Stimulated activated CD4-positive, alpha-beta T cell treated with anti-CD3 and anti-CD28 coated beads, Interleukin-12 subunit alpha, Interleukin-12 subunit beta, amount 100 ng/mL, for 24 hours (primary cell): ENCODE measurements at places on chromosomes 4 and X.

- no peak for DNase-seq
Observed at GRCh38 chr4:96839441-96839840, 999.5 kb downstream of the PDHA2 start.

GRCh38 chrX:16250296-16250695 is 83.0 kb downstream of the MAGEB17 start:
- no peak for DNase-seq

DNA sequence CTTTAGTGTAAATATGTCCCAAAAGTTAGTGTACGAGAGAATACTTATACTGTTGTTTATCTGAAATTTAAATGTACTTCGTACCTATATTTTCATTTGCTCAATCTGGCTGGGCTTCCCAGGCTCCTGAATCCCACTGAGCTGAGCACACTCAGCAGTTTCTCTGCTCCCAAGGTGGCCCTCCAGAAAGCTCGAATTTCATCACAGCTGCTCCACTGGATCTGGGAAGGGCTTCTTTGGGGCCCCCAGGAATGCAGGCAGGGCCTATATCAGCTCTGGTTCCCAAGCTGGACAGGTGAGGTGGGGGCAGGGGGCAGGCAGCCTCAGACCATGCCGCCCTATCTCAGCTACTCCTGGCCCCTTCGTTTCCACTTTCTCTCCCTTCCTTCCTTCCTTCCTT is 1.5 kb upstream of the FATE1 start:
- no peak for DNase-seq

DNA sequence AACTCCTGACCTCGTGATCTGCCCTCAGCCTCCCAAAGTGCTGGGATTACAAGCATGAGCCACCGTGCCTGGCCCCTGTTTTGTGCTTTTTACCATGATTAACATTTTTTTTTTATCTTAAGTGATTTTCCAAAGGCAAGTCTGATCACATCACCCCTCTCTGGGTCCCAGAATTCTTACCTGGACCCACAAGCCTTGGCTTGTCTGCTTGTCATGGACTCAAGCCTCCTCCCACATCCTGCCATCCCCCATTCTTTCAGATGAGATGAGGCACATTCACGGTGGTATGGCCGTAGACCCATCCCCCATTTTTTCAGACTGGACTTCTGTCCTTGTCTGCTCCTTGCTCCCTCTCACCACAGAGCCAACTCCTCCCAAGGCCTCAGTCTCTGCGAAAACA is 55.3 kb downstream of the APLN start:
- DNase-seq = no peak

DNA sequence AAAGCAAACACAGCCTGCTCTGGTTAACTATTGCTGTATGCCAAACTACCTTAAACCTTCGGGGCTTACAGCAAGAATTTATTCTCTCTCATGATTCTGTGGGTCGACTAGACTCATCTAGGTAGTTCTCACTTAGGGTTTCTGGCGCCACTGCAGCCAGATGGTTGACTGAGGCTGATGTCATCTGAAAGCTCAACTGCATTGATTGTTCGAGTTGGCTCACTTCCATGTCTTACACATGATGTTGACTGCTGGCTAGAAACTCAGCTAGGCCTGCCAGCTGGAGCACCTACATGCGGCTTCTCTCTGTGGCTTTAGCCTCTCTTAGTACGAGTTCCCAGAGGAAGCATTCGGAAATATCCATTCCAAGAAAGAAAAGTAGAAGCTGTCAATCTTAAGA is 103.2 kb downstream of the SRPX start:
- no peak for DNase-seq

DNA sequence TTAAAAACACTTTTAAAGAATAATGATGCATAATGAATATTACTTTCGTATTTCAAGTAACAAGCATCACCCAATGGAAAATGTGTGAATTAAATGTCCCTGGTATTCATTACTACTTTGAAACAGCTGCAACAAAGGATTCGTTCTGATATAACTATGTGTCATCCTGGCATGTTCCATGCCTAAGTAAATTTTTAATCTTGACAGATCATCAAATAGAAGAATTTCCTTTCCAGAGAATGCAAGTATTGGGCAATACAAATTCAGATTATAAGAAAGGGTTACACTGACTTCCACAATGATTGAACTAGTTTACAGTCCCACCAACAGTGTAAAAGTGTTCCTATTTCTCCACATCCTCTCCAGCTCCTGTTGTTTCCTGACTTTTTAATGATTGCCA is 105.3 kb downstream of the SPCS3 start:
- DNase-seq = no peak

- no peak for DNase-seq
Observed at GRCh38 chrX:50106051-50106675, 94.6 kb downstream of the AKAP4 start.

GRCh38 chr4:40871695-40872250 is 122.0 kb downstream of the NSUN7 start:
- DNase-seq = no peak

DNA sequence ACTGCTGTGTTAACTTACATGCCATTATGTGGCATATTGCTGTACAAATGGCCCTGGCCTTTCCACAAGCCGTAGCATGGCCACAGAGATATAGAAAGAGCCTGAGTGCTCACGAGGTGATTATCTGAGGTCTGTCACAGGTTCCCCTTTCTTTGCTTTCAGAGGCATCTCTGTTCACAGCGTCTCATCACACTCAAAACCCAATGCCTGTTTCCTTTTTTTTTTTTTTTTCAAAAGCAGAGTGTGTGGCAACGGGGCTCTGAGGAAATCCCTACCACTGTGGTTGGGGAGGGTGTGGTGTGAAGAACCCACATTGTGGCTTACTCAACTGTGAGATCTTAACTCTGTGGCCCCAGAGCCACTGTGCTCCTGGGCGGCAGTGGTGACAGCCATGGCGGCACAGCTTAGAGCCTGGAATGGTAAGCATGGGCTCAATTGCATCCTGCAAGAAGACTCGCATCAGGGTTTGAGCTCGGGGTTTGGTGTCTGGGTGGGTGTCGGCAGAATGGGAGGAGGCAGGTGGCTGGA is 30.8 kb downstream of the RTL5 start:
- peak; percentile 8 for DNase-seq

GRCh38 chr4:78310007-78310739 is 241.4 kb upstream of the ANXA3 start:
- no peak for DNase-seq

- DNase-seq = no peak
Observed at GRCh38 chr4:82645936-82646565, 84.3 kb upstream of the TMEM150C start.

DNA sequence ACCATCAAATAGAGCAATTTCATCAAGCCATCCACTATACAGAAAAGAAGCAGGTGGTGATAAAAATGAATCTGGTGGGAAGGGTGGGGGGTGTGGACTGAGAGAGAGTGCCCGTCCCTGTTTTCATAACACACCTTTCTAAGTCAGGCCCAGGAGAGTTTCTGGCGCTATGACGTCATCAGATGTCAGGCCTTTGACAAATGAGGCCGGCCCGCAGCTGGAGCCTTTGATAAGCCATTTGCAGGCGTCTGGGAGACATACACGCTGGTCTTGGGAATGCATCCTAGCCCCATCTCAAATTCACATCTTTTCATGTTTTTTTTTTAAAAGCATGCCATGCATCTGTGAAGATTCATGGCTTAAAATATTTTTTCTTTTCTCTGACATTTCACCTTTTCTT is 404.5 kb downstream of the BCOR start:
- no peak for DNase-seq

- no peak for DNase-seq
Observed at GRCh38 chrX:84123585-84123984, 64.4 kb downstream of the RPS6KA6 start.

DNA sequence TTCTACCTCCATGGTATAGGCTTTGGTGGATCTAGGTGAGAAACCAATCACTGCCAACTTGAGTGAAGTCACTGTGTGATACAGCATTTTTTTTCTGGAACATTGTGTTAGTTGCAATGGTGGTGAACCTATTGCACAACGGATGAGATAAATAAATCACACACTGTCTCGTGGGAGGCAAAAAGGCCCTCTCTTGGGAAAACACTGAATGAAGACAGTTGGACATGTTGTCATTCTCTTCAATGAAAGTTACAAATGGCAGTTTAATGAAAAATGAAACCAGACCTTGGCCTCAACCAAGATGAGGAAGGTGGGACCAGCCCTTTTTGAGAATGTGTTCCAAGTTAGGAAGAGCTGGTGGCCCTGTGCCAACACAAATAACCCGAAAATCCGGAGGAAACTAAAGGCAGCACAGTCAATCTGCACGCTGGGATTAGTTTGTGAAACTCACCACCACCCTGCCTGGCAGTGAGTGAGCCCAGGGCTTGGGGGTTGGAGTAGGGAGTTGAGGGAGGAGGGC is 5.4 kb upstream of the ADGRG2 start:
- no peak for DNase-seq

DNA sequence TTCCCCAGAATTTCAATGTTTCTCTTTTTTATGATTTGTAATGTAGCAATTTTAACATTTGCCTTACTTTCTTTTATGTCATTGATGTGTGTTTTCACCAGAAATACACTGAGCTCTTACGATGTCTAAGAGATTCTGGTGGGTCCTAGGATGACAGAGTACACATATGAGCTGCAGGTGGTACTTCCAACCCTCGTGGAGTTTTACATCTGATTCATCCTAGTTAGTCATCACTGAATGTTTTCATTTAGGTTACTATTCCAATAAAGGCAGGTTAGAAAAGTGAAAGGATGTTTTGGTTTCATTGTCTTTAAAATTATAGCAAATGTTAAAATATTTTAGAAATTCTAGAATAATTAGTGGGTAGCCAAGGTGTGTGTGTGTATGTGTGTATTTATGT is 605.9 kb downstream of the ADGRL3 start:
- DNase-seq = no peak
